ENCODE measurements at places on chromosomes 1 and 21.

DNA sequence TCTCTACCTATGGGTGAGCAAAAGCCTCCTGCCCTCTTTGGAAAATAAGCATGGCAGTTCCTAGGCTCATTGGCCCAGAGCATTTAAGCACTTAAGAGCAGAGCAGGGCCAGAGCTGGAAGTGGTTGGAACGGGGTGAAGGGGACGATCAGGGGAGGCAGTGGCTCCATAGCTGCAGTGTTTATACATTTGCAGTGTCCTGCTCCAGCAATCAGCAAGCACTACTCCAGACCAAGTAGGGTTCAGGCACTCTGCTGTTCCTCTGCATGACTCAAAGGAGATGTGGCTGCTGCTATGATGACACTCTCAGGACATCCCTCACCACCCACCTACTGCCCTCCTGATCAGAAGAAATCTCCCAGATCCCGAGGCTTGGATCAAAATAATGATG lies 55.0 kb downstream of the TRABD2B start:
- DNase-seq, result no peak

- no peak for DNase-seq
These were observed 71.0 kb downstream of the HIVEP3 start for GRCh38 chr1:41847733-41848132.

GRCh38 chr21:35488946-35489345 lies 439.8 kb upstream of the RUNX1 start:
- no peak for DNase-seq

DNA sequence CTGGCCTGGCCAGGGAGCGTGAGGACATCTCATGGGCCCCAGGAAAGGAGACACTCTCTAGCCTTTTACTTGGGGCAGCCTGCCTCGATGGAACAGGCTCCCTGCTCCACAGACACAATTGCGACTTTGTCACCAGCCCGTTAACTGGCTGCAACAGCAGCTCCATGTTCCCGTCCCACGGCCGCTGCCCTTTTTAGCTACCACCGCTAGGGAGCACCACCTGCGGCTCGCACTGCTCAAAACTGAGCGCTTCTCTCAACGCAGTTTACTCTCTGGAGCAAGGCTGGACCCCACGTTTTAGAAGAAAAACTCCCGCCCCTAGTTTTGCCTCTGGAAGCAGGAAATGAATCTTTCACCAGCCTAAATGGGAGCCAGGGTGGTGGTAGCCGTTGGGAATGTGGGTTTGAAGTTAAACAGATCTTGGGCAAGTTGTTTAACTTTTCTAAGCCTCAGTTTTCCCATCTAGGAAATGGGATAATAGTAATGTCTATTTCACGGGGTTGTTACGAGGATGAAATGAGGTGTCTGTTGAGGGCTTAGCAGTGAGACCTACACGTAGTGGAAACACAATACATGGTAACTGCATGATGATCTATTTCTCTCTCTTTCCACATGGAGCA lies 3.5 kb upstream of the LRRC38 start:
- DNase-seq, result no peak

DNA sequence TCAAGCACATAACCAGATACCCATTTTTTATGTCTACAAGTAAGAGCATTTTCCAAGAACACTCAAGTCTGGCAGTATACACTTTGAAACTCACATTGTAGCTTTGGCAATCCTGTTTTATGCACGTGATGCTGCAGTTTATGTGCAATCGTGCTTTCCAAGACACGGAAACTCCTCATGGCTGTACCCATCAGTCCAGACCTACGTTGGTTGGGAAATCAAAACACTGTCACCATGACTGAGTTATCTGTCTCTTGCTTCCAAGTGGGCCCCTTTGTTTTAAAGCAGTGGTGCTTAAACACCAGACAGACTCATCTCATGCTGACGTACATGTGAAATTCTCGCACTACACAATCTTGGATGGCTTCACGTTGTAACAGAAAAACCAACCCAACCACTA lies 192.8 kb downstream of the LTN1 start:
- no peak for DNase-seq

GRCh38 chr21:45223236-45224185 lies 64.2 kb downstream of the POFUT2 start:
- DNase-seq, result no peak

DNA sequence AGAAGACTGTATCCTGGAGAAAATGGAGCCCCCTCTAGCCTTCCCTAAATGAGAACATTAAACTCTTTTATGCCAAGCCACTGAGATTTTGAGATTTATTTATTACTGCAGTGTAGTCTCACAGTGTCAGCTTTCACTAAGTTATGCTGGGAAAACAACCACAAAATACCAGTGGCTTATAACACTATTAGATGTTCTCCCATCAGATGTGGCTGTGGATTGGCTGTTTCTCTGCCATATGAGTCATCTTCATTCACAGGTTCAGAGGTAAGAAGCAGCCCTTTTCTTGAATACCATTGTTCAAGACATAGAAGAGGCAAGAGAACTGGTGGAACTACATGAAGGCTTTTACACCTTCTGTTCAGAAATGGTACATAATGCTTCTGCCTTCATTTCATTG lies 32.1 kb upstream of the ST6GALNAC5 start:
- DNase-seq, result no peak

DNA sequence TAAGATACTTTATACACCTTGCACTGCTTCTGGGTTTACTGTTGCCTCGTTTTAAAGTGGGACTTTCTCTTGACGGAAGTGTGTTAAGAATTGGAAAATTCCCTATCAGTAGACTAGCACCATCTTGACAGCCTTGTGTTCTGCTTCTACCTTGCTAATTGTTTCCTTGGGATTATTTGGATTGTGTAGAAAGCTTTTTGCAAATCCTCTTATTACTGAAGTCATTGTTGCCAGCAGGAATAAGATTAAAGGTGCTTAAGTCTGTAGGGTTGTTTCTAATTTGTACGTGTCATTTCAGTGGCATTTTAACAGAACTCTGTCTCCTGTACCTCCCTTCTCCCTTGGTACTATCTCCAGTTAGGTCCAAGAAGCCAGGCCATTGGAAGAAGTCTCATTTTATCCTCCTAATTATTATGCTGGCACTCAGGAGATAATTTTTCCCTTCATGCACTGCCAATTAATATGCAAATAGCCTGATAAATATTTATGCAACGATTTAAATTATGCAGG lies 107.7 kb downstream of the POU2F1 start:
- DNase-seq, result no peak

DNA sequence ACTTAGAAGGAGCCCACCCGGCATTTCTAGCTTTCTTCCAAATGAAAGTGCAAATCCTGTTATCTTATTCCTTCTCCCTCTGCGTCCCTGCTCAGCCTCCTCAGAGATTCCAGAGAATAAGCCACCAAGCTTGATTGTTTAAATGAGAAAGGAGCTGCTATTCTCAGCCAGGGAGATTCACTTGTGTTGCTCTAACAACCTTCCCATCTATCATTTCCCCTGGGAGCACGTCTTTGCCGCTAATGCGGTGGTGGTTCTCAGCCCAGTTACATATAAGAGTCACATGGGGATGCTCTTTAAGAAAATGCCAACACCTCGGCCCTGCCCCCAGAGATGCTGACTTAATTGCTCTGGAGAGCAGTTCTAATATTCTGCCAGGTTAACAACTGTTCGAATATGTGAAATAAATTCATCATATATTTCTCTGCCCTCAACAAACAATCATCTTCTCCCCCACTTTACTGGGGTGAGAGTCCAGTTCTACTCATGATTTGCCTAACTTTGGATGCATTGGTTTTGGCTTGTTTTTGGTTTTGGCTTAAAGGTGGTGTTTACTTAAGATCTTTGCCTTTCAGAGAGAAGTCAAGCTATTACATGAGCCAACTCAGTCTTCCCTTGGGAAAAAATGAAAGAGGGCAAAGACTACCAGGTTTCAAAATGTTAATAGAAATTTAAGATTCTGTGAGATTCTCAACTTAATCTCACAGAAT lies 213.9 kb downstream of the SEC16B start:
- DNase-seq, result no peak

- no peak for DNase-seq
These were observed 56.0 kb downstream of the SLC44A5 start for GRCh38 chr1:75554870-75555269.

All from iPS DF 6.9 (cell line).